ENCODE measurements at places on chromosomes 7 and 10.

- DNase-seq = no peak
These were observed 95.3 kb upstream of the CYP26C1 start for GRCh38 chr10:92965314-92965713.

GRCh38 chr7:18583305-18583704 is 87.8 kb downstream of the HDAC9 start:
- no peak for DNase-seq

- no peak for DNase-seq
These were observed 20.3 kb upstream of the HECTD2 start for GRCh38 chr10:91389636-91390512.

GRCh38 chr7:140297192-140297591 is 101.1 kb downstream of the SLC37A3 start:
- DNase-seq = no peak

DNA sequence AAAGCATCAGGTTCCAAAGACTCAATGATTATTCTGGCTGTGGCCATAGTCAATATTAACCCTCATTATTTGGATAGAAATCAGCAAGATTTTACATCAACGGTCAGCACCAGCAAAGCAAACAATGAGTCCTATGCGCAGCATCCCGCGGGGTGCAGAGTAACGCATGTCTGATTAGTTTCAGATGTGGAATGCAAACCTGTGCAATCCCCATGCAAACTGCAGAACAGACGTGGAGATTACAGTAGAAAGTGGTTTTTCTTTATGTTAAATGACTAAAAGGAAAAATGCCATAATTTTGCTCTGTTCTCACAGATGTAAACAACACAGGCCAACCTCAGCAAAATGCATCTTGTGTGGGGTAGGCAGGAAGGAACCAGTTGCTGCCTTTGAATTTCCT is 258.1 kb upstream of the GRB10 start:
- DNase-seq = no peak

- DNase-seq = no peak
These were observed 12.0 kb upstream of the PURB start for GRCh38 chr7:44897309-44897708.

- DNase-seq = no peak
These were observed 13.1 kb downstream of the CCNY start for GRCh38 chr10:35349389-35349915.

DNA sequence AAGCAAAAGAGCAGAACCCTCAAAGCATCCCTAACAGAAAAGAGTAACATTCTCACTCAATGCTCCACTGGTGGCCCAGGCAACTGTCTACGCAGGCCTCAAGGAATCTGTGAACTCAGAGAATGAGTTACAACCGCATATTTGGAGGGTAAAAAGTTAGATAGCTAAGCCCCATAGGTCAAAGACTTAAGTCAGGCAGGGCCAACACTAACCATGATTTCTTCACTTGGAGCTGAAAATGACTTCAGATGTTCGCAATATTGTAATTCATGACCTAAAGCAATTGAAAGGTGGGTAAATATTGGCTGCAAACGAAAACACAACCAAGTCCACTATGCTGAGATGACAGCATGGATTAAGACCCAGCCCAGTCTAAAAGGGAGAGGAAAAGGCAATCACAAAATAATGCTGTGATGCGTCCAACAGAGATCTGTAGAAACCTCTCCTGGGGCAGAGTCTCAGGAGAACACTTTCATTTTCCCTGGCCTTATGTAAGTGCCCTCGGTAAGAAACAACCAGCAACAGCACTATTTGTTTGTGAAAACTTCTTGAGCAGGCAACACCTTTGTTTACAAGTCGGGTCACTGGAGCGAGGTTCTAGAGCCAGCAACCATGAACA is 176.5 kb downstream of the TNS3 start:
- no peak for DNase-seq

- DNase-seq = no peak
These were observed 73.8 kb downstream of the OSBPL3 start for GRCh38 chr7:24905996-24906770.

- DNase-seq = no peak
These were observed 163.3 kb downstream of the RPS24 start for GRCh38 chr10:78196964-78197363.

- DNase-seq = no peak
These were observed 12.6 kb upstream of the VSTM2A start for GRCh38 chr7:54529568-54529967.

- DNase-seq = no peak
These were observed 133.6 kb upstream of the RET start for GRCh38 chr10:42943025-42943818.

GRCh38 chr7:128792471-128793180 is 858 bp downstream of the CCDC136 start:
- no peak for DNase-seq

GRCh38 chr10:70192326-70192968 is 22.1 kb upstream of the SAR1A start:
- no peak for DNase-seq

DNA sequence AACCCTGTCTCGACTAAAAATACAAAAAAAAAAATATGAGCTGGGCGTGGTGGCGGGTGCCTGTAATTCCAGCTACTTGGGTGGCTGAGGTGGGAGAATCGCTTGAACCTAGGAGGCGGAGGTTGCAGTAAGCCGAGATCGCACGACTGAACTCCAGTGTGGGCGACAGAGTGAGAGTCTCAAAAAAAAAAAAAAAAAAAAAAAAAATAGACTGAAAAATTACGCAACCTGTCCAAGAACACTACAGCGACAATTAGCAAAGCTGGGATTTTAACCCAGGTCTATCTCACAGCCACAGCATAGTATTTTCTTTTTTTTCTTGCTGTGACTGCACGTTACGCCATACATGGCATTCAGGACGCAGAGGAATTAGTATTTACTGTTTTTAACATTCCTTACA is 1.1 kb upstream of the RABGEF1 start:
- no peak for DNase-seq

- DNase-seq = no peak
These were observed 6.2 kb upstream of the COL1A2 start for GRCh38 chr7:94388540-94388939.

DNA sequence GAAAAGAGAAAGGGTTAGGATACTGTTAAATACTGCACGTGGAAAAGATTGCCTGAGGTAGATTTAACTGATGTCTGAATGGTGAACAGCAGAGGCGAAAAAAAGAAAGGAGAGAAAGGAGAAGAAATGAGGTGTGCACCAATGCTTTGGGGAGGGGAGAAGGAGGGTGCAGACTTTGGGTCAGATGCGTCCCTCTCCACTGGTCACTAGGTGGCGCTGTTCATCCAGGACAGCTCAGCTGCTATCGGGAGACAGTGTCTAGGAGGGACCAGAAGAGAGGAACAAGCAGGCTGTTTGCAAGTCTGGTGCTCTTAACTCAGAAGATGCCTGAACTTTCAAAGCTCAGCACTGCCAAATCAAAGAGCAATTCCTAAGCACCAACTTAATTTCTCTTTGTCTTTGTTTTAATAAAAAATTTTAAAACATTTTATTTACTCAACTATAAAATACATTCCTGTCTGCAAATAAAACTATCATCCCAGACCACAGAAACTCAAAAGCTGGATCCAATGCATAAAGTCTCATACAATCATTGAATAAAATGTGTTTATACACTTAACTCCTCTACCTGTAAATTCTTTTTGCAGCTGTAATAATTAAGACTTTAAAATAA is 83.9 kb upstream of the PDLIM1 start:
- DNase-seq = peak; percentile 41

DNA sequence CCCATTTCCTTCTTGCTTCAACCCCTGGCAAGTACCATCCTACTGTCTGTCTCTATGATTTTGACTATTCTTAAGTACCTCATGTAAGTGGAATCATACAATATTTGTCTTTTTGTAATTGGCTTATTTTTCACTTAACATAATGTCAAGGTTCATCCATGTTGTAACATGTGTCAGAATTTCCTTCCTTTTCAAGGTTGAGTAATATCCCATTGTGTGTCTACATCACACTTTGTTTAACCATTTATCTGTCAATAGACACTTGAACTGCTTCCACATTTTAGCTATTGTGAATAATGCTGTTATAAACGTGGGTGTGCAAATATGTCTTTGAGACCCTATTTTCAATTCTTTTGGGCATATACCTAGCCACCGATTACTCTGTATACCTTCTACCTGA is 14.0 kb upstream of the CDK14 start:
- no peak for DNase-seq

- DNase-seq = no peak
These were observed 127.2 kb downstream of the NPY start for GRCh38 chr7:24411226-24411625.

GRCh38 chr7:2734751-2735571 is 47.0 kb downstream of the AMZ1 start:
- DNase-seq = no peak

DNA sequence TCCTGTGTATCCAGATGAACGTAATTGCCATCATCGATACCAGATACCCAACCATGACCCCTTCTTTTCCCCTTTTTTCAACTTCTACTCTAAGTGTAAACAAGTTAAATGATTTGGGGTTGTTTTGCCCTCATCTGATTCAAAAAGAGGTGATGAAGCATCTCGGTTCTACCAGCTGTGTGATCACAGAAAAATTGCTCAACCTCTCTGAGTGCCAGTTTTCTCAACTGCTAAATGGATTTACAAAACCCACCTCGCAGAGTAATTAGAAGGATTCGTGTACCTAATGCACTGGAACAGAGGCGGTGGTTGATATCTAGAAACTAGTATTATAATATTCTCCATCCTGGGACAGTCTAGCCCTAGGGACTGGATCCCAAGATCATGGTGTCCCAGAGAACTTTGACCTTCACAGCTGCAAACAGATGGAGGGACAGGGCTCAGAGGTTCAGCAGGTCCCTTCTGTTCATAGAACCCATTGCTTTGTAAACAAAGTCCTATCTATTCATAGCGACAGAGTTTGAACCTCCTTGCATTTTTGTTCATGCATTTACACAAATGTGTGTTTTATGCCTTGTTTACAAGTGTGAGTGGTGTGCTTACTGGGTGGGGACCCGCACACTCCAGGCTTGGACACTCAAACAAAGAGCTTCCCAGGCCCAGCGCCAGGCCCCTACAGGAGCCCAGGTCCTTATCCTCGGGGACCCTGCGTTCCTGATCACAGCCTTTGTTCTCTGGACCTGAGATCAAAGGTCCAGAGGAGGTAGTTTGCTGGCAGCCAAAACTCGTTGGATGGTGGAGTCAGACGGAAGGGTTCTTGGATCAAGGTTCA is 46.4 kb downstream of the CALML3 start:
- no peak for DNase-seq

GRCh38 chr10:95693071-95693667 is 558 bp downstream of the TCTN3 start:
- no peak for DNase-seq

DNA sequence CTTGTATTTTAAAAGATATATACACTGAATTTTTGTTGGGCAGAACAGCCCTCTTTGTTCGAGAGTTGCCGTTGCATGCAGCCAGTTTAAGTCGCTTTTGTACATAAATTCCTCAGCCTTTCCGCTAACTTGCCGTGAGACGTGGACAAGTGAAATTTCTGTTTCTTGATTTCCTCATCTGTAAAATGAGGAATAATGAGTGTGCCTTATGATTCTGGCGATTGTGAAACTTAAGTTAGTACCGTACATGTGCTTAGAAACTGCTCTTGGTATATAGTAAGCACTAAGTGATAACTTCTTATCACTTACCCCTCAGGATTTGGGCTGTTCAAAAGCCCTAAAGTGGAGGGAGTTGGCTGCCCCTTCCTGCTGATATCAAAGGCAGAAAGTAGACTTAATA is 1.4 kb downstream of the CCNJ start:
- DNase-seq = no peak

- no peak for DNase-seq
These were observed 201.7 kb downstream of the BICC1 start for GRCh38 chr10:58714409-58714808.

GRCh38 chr7:158275711-158276413 is 311.8 kb downstream of the PTPRN2 start:
- no peak for DNase-seq

DNA sequence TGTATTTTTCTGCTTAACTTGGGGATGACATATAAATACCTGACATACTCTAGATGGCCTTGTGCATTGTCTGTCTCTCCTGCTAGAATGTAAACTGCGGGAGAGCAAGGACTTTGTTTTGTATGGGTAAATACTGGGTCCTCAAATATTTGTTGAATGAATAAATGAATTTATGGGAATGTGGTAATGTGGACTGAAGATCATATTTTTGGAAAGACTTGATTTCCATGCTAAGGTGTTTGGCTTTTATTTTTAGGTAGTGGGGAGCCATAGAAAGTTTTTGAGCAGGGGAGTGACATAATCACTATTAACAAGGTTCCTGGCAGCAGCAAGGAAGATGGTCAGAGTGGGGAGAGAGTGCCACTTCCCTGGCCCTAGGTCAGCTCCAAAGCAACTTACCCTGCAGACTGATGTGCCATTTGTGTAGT is 27.0 kb downstream of the UBTD1 start:
- no peak for DNase-seq
